CD4-positive, alpha-beta T cell treated with Interleukin-2 at 100 ng/mL for 4 hours (primary cell): ENCODE measurements at places on chromosomes 2 and 18.

- DNase-seq: no peak
Observed at GRCh38 chr2:152222975-152223637, 47.5 kb upstream of the STAM2 start.

DNA sequence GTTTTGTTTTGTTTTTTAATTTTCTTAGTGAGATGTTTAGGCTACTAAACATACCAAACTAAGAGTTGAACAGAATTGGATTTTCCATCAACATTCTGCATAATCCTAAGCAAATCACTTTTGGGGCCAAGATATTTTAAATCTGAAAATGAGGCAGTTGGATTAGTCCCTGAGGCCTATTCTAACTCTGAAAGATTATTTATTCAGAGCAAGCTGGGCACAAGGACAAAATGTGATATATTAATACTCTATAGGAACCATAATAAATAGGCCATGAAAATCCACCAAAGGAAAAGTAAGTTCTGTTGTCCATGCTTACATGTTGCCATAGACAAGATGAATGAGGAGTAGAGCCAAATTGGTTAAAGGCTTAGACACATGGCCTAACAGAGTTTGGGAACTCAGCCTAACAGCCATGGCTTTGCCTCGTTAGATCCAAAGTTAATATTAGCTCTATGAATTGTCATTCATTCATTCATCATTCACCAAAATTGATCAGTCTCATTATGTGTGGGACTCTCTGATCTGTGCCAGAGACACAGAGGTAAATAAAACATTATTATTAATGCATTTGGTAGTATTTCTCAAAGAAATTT, 183.5 kb downstream of the SCG2 start:
- DNase-seq: no peak

DNA sequence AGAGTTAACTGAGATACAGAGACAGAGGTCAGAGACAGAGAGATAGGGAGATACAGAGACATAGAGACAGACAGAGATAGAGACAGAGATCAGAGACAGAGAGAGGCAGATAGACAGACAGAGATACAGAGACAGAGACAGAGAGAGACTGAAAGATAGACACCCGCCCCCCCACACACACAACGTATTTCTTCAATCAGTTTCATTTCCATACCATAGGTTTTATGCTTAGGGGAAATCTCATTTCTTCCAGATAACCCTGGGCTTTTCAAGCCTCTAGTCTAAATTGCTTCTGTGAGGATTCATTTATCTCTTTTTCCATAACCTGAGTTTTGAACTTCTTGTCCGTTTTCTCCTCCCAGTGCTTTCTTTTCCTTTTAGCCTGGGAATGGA, 94.6 kb downstream of the CD8B2 start:
- no peak for DNase-seq

GRCh38 chr2:28351621-28352020, 41.0 kb upstream of the FOSL2 start:
- no peak for DNase-seq

GRCh38 chr2:1091895-1092585, 141.4 kb downstream of the SNTG2 start:
- no peak for DNase-seq

GRCh38 chr2:27294928-27295327, 12.7 kb downstream of the TRIM54 start:
- no peak for DNase-seq

GRCh38 chr2:99380376-99381010, 43.3 kb downstream of the EIF5B start:
- no peak for DNase-seq

- peak; percentile 45 for DNase-seq
Observed at GRCh38 chr2:74835831-74836674, 2.1 kb downstream of the HK2 start.

- DNase-seq: no peak
Observed at GRCh38 chr2:240620859-240621258, 4.4 kb upstream of the GPR35 start.

DNA sequence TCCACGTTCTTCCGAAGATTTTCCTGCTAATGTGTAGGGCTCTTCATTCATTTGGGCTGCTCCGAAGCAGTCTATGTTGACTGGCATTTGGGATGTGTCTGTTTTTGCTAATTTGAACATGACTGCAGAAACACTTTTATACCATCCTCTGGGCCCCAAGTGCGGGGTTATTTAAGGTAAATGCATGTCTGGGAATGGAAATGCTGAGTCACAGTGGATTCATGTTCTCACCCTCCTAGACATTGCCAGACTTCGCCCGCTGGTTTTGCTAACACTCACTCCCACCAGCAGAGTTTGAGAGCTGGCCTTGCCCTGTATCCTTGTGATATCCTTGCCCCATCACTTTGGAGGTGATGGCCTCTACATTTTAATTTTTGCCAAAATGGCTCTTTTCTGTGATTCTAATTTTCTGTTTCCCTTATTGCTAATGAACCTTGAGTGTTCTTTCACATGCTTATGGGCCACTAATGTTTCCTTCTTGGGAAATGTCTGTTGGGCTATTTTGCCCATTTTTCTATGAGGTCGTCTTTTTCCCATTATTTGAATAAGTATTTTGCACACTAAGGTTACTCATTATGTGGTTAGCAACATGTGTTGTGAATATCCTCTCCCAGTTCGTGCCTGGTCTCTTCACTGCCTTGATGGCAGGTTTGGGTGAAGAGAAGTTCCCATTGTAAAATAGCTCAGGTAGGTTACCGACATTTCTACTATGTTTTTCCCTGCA, 204.1 kb downstream of the GLI2 start:
- no peak for DNase-seq

DNA sequence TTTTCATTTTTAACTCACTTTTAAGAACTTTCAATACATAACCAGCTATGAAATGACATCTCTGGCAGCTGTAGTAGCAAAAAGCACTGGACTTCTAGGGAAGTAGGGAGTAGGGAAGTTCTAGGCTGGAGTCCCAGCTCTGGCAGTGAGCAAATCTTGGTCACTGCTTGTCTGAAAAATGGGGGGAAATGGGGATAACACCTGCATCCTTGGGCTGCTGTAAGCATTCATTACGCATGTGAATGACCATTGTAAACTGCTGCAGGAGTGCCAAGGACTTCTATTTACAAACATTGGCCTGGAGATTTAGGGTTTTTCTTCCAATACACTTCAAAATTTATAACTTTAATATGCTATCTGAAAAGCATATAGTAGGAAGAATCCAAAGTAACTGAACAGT, 972 bp upstream of the MPP4 start:
- no peak for DNase-seq

DNA sequence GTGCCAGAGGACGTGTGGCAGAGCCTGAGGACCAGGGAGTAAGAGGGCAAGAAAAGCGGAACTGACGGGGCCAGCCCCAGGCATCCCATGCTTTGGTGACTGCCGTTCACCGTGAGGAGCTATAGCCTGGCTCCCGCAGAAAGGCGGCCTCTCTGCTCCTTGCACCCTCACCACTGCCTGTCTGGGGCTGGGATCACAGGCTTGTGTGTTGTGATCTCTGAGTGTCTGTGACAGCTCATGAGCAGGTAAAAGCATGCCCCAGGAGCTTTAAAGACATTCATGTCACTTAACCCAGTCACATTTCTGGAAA, 266.8 kb upstream of the RAB6C start:
- no peak for DNase-seq

- no peak for DNase-seq
Observed at GRCh38 chr2:217864963-217865772, 137.6 kb downstream of the TNS1 start.

DNA sequence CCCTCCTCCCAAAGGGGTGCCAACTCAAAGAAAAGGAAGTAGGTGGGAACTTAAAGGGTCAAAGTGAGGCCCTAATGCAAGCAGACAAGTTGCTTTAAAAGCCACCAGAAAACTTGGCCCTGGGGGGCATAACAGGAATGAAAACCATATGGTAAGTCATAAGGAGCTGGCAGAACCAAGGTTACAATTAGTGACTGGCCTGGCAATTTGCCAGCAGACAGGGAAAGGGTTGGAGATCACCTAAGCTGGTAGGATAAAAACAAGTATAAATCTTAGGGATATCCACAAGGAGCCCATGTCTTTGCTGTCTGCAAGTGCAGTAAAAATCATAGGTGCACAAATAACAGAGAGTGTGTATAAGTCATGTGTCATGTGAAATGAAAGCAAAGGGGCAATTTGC, 256.7 kb upstream of the LRRTM4 start:
- DNase-seq: no peak

DNA sequence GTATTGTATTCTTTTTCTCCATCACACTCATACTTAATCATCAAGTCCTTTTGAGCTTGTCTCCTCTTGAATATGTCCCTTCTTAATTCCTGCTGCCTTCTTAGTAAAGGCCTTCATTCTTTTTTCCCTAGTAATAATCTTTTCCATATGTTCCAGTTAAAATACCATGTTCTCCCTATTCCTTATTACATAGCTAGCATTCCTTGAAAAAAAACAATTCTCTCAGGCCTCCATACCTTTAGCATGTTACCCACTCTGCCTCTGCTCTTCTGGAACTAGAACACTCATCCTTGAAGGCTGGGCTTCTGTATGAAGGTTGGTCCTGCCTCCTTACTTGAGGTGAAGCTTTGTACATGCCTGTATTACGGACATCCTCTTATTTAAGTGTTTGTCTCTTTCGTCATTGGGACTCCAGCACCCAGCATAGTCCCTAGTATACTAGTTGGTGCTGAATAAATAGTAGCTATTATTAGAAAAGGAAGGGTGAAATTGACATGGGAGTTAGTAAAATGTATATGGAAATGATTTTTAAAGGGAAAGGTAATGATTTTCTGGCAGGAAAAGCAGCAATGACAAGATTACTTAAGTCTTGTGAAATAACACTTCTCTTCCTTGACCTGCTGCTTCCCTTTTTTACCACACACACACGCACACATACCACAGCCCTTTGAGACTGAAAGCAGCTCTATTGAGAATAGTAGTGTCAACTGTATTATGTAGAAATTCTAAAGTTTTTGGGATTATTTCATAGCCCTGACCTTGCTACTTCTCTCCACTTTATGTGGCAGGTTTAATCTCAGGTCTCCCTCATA, 45.6 kb downstream of the REL start:
- DNase-seq: no peak

- DNase-seq: no peak
Observed at GRCh38 chr2:126614524-126615227, 41.3 kb upstream of the GYPC start.

- DNase-seq: no peak
Observed at GRCh38 chr2:62724106-62724505, 18.6 kb downstream of the EHBP1 start.

- DNase-seq: peak; percentile 19
Observed at GRCh38 chr2:171553858-171554257, 31.6 kb downstream of the CYBRD1 start.

GRCh38 chr18:49206717-49207116, 253.7 kb downstream of the DYM start:
- DNase-seq: peak; percentile 6

DNA sequence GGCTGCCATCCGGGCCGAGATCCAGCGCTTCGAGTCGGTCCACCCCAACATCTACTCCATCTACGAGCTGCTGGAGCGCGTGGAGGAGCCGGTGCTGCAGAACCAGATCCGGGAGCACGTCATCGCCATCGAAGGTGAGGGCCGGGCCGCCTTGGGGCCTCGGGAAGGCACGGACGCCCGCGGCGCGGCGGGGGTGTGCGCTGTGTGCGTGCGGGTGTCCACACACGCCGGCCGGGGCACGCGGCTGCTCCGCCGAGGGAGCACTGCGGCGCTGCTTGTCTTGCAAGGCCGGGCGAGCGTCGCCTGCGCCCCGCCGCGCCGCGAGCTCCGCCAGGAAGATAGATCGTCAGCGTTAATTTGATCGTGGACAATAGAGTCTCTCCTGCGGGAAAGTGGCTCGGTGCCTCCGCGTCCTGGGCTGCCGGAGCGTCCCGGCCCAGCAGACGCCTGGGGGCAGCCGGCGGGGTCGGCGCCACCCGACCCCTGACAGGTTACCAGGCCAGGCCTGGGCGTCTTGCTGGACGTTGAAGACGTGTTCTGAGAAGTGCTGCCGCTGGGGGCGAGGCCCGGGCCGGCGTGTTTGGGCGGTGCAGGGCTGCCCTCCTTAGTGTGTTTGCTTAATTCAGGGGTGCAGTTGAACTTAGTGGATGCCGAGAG, 1.0 kb downstream of the AGAP1 start:
- no peak for DNase-seq

- DNase-seq: no peak
Observed at GRCh38 chr2:86476918-86477317, 35.7 kb downstream of the KDM3A start.

GRCh38 chr2:177797808-177798207, 274.8 kb downstream of the PDE11A start:
- DNase-seq: no peak

GRCh38 chr18:48546396-48546795, 7.6 kb downstream of the CTIF start:
- DNase-seq: no peak

DNA sequence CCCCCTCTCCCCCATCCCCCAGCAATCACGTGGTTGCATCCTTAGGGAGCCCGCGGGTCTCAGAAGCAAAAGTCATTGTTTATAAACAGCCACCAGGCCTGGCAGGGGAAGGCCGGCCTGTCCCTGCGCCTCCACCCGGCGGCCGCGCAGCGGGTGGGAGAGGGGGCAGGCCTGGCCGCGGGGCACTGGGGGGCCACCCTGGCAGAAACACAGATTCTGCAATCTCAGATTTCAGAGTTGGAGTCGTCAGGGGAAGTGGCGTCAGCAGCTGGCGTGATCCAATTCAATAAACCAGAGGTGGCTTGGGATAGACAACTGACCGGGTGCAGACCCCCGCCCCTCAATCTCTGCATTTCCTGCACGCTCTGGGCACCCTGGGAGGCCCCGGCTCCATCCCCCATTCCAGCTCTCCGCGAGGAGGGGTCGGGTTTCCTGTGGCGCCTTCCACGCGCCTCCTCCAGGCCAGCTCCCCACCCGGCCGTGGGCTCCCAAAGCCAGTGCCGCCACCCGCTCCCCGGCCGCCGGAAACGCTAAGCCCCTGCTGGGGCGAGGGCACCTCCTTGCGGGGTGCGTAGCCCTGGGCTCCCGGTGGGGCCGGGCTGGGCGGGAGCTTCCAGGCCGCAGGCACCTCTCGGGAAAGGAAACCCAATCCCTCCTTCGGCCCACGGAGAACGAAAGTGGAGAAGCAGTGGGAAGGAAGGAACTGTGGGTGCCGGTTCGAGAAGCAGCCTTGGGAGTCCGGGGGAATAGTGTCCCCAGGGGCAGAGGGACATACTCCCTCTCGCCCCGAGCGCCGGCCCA, 1.1 kb downstream of the BIN1 start:
- no peak for DNase-seq

DNA sequence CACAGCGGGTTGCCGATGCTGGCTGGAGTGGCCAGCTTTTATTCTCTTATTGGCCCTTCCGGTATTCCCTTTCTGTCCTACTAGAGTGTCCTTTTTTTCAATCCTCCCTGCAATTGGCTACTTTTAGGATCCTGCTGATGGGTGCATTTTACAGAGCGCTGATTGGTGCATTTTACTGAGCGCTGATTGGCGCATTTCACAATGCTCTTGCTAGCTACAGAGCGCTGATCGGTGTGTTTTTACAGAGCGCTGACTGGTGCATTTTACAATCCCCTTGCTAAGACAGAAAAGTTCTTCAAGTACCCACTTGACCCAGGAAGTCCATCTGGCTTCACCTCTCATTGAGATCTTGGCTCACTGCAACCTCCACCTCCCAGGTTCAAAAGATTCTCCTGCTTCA, 44.4 kb upstream of the SPRED2 start:
- no peak for DNase-seq
